ENCODE measurements at places on chromosomes 1 and 21.

GRCh38 chr21:42630626-42631025 lies 22.8 kb upstream of the PDE9A start:
- no peak for DNase-seq

DNA sequence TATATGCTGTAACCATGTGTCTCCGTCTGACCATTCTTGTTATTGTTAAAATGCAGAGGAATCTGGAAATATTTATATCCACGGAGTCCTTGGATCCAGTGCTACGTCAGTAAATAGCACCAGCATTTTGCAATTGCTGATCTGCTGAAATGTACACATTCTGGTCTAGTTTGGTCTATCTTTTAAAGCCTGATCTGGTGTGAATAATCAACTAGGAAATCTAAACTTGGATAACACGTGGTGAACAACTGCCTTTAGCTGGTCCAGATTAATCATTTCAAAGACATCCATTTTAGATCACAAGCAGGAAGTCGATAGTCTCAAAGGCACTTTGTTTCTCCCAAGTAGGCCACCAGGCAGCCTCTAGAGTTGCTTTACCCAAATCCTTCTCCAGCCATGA lies 32.6 kb downstream of the PDPN start:
- DNase-seq, result no peak

- no peak for DNase-seq
Observed at GRCh38 chr1:24965571-24965930, 35.5 kb upstream of the RUNX3 start.

DNA sequence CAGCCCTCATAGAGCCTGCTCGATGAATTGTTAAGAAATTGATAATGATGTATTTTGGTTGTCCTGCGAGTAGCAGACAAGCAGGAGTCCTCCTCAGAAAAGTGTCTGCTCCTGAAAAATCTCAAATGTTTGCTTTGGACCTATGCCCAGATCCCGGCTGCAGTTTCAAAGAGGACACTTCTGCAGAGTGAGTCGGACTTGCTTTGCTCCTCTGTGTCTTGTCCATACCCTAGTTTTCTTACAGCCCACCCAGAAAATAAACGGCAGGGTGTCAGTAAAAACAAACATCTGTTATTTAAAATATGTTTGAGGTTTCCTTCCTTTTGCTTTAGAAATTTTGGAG lies 2.8 kb downstream of the S100A10 start:
- DNase-seq, result no peak

DNA sequence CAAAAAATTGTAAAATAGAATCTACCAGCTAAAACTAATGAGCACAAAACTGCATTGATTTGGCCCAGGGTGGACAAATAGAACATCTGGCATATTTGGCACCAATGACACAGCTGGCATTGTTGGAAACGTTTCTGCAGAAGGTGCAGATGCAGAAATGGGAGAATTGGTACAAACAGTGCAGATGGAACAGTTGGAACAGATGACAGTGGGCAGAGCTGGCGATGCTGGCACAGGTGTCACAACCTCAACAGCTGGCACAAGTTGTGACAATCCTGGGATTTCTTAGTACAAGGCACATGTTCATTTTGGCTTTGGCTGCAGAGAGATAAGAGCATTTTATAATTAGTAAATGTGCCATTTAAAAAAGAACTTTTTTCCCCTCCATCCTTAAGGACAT lies 91.1 kb upstream of the ZBTB18 start:
- DNase-seq, result no peak

- no peak for DNase-seq
Observed at GRCh38 chr1:151644001-151644400, 32.2 kb downstream of the SNX27 start.

- DNase-seq, result no peak
Observed at GRCh38 chr1:24856787-24857506, 73.1 kb downstream of the RUNX3 start.

GRCh38 chr1:179921472-179921871 lies 33.1 kb upstream of the CEP350 start:
- no peak for DNase-seq

- no peak for DNase-seq
Observed at GRCh38 chr1:7373876-7374562, 397.1 kb upstream of the VAMP3 start.

DNA sequence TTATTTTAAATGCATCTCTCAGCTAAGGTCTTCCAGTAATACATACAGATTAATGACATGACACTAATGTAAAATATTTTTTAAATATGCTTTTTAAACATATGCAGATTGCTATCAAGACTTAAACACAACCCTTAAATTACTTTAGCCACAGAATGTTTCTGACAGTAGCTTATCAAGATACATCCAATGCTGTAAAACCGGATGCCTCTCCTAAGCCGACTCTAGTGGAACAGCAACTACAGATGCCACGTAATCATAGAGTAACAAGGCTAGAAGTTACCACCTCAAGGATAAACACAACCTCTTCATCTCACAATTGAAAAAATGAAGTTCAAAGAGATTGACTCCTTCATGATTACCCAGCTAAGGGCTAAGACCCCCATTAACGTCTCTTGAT lies 68.4 kb downstream of the ZZZ3 start:
- DNase-seq, result no peak

Measured in hypothalamus (tissue), 51 donors.